Cardiac muscle cell (in vitro differentiated cells and primary cell): ENCODE measurements at places on chromosomes 5 and 9. TPM values are rescaled to one million over a fixed set of nuclear protein-coding genes. Genes with fewer than 3 reads are reported as not detected.

Gene SLC36A2
- total RNA-seq: not detected in 2 replicates

DNA sequence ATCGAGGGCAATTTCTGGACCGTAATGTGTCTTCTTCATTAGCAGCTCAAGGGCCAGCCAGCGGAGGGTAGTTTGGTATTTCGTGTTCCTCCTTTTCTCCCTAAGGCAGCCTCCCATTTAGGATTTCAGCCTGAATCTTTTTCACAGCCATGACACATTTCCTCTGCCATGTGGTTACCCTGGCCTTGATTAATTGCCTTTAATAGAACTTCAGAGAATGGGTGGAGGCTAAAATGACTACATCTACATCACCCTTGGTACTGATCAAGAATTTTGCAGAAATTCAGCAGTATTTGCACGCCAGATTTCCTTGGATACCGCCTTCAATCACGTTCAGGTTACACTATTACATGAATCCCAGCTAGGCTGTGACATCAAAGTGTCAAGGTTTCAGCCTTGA, 58.0 kb downstream of the ADAMTS16 start:
- no peak overlapping the region for H3K4me3 ChIP-seq
- H3K4me1 ChIP-seq: no peaks in the 10 kb centered on the region
- H3K27ac ChIP-seq: no peak overlapping the region
- H3K27me3 ChIP-seq: no peaks in the 10 kb centered on the region

DNA sequence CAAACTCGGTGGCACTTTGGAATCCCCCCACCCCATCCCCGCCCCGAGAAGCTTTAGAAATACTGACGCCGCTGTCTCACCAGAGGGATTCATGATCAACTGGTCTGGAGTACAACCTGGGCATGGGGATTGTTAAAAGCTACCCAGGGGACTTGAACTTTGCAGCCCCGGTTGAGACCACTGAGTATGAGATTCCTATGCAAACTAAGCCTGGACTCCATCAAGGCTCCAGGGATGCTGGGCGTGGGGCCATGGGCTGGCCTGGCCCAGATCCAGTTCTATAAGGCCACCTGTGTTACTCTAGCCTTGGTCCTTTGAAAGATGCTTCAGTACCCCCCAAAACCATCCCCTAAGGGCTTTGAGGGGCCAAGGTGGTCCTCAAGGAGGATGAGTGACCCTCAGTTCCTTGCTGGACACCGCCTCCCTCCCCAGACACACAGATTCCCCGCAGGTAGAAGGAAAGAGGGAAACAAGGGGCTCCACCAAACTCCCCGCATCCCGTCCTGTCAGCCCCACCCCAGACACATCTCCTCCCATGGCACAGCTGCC, 68.5 kb downstream of the MRPL36 start:
- DNase-seq: no peak
- H3K36me3 ChIP-seq: no peaks in the 10 kb centered on the region
- H3K27me3 ChIP-seq: no peaks in the 10 kb centered on the region
- no peaks in the 10 kb centered on the region for H3K4me1 ChIP-seq

GRCh38 chr9:95488954-95489353, 27.8 kb downstream of the PTCH1 start:
- no peaks in the 10 kb centered on the region for H3K27me3 ChIP-seq
- DNase-seq: no peak
- H3K36me3 ChIP-seq: no peaks in the 10 kb centered on the region
- no peak overlapping the region for H3K4me3 ChIP-seq

DNA sequence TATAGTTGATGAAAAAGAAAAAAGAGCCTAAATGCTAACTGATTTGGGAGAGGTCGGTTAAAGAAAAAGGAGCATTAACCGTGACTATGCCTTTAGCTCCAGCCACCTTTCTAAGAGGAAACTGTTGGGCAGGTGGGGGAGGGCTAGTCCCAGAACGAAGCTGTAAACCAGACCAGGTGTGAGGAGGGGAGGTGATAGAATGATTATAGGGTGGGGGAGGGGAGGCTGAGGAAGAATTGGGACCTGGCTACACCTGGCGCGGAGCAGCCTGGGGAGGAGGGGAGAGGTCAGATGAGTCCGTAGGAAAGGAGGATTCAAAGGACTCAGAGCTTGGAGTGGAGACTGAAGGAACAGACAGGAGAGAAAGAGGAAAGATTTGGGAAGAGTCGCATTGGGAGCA, 73.4 kb downstream of the PHAX start:
- no peaks in the 10 kb centered on the region for H3K4me1 ChIP-seq
- no peak overlapping the region for H3K27ac ChIP-seq
- DNase-seq: no peak
